ENCODE measurements at places on chromosomes 6 and 20.

- no peak for DNase-seq
Observed at GRCh38 chr20:10430000-10430466, 4.0 kb downstream of the MKKS start.

DNA sequence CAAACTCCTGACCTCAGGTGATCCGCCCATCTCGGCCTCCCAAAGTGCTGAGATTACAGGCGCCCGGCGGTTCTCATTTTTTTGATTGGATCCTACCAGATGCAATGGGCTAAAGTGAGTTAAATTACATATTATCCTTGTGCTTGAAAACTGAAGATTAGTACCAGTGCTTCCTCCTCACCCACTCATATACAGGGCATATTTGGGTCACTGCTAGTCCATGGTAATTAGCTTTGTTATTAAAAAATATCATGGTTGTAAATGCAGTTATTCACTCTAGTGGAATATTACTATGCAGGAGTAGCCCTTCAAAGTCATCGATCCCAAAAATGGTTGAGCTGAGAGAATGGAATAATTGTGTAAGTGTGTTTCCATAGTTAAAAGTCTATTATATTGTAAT is 26.5 kb downstream of the ZNF292 start:
- no peak for DNase-seq

GRCh38 chr6:25223490-25223991 is 55.6 kb upstream of the CARMIL1 start:
- DNase-seq = no peak

DNA sequence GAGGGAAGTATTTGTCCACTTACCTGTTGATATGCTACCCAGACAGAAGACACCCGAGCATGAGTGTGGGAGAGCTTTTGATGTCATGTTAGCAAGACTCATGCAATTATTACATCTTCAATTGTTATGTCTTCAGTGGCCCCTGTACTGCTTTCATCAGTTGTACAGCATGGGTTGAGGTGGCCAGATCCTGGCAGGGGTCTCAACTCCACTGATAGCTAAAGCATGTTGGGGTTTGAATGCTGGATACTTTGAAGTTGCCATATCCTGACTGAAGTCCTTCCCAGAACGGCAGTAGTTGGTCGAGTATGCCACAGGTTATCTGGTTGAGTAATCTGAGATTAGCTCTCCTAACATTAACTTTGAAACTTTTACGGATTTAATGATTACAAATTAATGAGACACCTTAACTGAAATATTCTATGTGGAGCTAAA is 46.7 kb downstream of the LRRN4 start:
- DNase-seq = no peak

GRCh38 chr6:125733516-125734300 is 15.7 kb upstream of the HEY2 start:
- DNase-seq = no peak

GRCh38 chr20:59137532-59137931 is 26.1 kb upstream of the ZNF831 start:
- DNase-seq = no peak

- DNase-seq = no peak
Observed at GRCh38 chr6:87342829-87343228, 1.8 kb upstream of the C6orf163 start.

- no peak for DNase-seq
Observed at GRCh38 chr6:10521104-10521808, at the start of gene GCNT2. TSS of gene GCNT2 (plus strand) at chr6:10521351. CDS start at chr6:10528912, 7,561 bp downstream.

DNA sequence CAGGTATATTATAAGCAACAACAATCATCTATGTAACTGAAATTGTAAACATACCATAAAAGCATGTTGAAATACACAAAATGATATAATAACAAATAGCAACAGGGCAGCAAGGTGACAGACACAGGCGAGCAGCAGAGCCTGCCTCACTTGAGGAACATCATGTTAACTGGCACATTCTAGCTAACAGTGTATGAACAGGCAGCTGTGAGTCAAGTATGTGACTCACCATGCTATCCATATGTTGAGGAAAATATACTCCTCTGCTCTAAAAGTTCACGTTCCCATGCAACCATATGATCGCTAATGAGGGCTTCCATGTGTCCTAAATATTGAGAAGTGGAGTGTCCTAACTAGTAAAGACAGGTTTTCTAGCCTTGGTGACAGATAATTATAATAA is 18.4 kb downstream of the SERAC1 start:
- no peak for DNase-seq

GRCh38 chr20:58642441-58642840 is 8.6 kb upstream of the STX16 start:
- peak; percentile 64 for DNase-seq

DNA sequence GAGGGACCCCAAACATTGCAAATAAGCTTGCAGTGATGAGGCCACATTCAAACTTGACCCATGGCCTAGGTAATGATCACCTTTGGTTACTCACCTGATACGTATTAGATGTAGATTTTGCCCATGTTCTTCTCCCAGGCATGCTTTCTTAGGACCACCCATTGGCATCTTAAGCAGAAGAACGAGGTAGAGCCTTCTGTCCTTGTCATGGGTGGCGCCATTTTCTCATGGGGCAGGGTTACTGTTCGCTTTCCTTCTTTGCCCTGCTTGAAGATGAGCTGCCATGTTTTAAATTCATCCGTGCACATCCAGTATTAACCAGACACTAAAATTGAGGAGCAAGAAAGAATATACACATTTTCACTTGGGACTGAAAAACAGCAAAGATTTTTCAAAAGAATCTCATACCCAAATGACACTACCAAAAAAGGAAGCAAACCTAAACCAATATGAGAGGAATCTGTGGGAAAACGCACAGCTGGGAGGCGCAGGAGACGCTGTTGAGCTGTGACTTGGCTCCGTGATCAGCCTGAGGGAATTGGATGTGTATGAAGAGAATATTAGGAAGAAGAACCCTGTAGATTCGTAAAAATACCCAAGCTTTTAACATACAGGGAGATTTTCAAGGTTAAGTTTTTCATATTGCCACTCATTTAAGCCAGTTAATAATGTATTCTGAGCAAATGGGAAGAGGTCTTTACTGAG is 36.6 kb downstream of the GMPR start:
- DNase-seq = no peak

- no peak for DNase-seq
Observed at GRCh38 chr20:57598060-57598459, 22.2 kb downstream of the ZBP1 start.

GRCh38 chr20:41329435-41330342 is 10.9 kb upstream of the LPIN3 start:
- DNase-seq = peak; percentile 97

GRCh38 chr6:79608334-79609224 is 22.6 kb upstream of the SH3BGRL2 start:
- no peak for DNase-seq

DNA sequence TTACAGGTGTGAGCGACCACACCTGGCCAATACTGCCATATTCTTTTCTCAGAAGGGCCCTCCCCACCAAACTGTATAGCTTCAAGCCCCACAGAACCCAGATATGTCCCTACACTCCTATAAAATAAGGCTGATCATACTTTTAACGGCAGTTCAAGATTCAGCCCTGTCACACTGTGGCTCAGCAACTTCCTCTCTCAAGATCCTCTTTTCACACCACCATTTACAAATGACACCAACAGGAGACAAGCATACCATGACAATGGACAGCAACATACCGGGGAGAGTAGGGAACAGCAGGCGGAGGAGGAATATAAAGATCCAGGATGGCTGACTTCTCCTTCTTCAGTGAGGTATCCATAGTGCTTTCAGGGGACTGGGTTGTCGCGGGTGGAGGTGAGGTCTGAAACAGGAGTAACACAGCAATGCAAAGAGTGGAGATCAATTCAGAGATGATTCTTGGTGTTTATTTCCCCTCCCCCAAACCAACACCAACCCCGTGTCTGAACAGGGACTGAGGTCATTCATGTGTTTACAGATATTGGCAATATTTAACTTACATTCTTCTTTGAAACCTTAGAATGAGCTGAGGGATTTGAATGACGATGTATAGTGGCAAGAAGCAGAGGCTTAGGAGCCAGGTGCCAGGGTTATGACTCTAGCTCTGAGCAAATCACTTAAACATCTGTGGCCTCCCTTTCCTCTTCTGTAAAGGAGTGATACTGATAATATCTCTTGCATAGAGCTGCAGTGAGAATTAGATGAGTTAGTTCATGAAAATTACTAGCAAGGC is 57.6 kb upstream of the IPCEF1 start:
- DNase-seq = no peak

DNA sequence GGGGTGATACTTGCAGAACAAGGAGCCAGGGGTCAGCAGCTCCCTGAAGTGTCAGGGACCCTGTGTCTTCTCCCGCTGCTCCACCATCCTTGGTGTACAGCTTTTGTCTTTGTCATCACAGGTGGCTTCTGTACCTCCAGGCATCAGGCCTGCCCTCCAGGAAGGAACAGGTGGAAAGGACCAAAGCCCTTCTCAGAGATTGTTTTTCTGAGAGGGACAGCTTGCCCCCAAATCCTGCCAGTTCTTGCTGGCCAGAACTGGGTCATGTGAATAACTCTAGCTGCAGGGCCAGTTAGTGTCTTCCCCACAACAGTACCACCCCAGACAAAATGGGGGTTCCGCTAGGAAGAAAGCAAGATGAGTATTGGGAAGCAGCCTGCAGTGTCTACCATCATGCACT is 31.4 kb downstream of the SNPH start:
- no peak for DNase-seq

GRCh38 chr6:48658915-48659314 is 547.9 kb upstream of the PTCHD4 start:
- no peak for DNase-seq

DNA sequence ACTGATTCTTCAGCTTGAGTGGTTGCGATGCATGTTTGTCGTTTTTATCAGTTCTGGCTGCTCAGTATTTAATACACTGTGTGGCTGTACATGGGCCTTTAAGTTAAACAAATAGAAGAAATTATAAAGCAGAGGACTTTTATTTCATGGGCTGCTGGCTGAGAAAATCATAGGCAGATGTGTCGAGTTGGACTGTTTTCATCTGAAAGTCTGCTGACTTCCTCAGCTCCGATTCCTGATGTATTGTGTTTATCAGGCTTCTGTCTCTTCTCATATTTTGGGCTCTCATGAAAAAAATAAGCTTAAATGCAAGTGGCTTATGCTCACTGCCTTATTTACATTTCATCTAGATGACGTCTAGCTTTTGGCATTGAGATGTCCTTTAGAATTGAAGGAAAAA is 129.5 kb upstream of the GGTLC1 start:
- DNase-seq = no peak

GRCh38 chr6:40988634-40989033 is 50.4 kb downstream of the UNC5CL start:
- DNase-seq = no peak

DNA sequence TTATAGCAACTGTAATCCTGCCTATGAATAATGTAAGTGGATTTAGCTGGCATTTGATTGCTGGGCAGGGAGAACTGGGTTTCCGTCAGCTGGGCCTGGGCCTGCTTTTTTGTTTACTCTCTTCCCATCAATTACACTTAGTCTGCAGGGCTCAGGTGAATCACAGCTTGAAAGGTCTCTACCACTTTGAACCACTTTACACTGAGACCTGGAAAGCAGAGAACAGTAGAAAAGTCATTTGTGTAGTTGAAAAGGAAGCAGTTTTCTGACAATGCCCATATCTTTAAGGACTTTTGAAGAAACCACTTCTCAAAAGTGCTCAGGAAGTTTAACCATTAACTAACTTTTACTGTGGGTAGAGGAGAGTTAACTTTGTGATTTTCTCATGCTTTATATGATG is 315.4 kb upstream of the SASH1 start:
- no peak for DNase-seq
